ENCODE measurements at places on chromosomes 12 and 14. TPM values are rescaled to one million over a fixed set of nuclear protein-coding genes. Genes with fewer than 3 reads are reported as not detected.

Gene ITGA5
- total RNA-seq = 589 TPM

Gene SMOC1
- 12.9 TPM for total RNA-seq

Gene CEBPE
- not detected for total RNA-seq

Gene NTF3
- 3.1 TPM for total RNA-seq

Gene CHGA
- total RNA-seq = not detected

Gene GNB3
- 2.0 TPM for total RNA-seq

Gene AMN
- 0.07 TPM for total RNA-seq

Gene ZNF891
- total RNA-seq = 1.2 TPM

Gene ASCL1
- not detected for total RNA-seq

Gene ADAM21
- 0.86 TPM for total RNA-seq

Gene RPL10L
- not detected for total RNA-seq

Gene TSPAN8
- 108 TPM for total RNA-seq

Gene TSHR
- total RNA-seq = not detected

Gene MOK
- total RNA-seq = 7.0 TPM
